ENCODE measurements at places on chromosomes 16 and 17. TPM values are rescaled to one million over a fixed set of nuclear protein-coding genes. Genes with fewer than 3 reads are reported as not detected.

Gene VWA3A
- total RNA-seq: 0.11 TPM

Gene HSBP1
- total RNA-seq: 109 TPM

Gene SMIM22
- not detected for total RNA-seq

Gene MYH13
- not detected for total RNA-seq

Gene OR1E2
- not detected for total RNA-seq

Gene MRPL38
- 139 TPM for total RNA-seq

Gene ZNRF1
- 36.6 TPM for total RNA-seq

Gene GPR139
- total RNA-seq: not detected

Gene C16orf46
- 0.32 TPM for total RNA-seq

Gene KRT12
- total RNA-seq: not detected

Gene RDM1
- total RNA-seq: 4.5 TPM

Gene NPIPB8
- 2.1 TPM for total RNA-seq

Gene DPEP2
- total RNA-seq: 4.3 TPM

Gene LRRC46
- total RNA-seq: 0.64 TPM

Gene MARCHF10
- not detected for total RNA-seq

Gene PPL
- total RNA-seq: not detected

Gene SYCE1L
- 6.2 TPM for total RNA-seq

Gene SUZ12
- total RNA-seq: 70.4 TPM

Gene TTLL6
- not detected for total RNA-seq

Gene HSD17B2
- not detected for total RNA-seq

Gene AGRP
- not detected for total RNA-seq

Gene NHLRC4
- 1.3 TPM for total RNA-seq

Gene HOXB8
- total RNA-seq: not detected

Gene CMIP
- 76.9 TPM for total RNA-seq

Gene ALDOA
- total RNA-seq: 2,017 TPM

Gene SYNGR3
- total RNA-seq: 21.3 TPM

Gene KRT33B
- total RNA-seq: not detected

Gene PDK2
- 11.0 TPM for total RNA-seq

Gene GH2
- not detected for total RNA-seq

Gene TMEM235
- not detected for total RNA-seq

Gene KCNJ18
- total RNA-seq: not detected

Gene RNF157
- total RNA-seq: 34.3 TPM

Gene RILP
- total RNA-seq: 8.9 TPM
